Stimulated activated CD4-positive, alpha-beta T cell treated with anti-CD3 and anti-CD28 coated beads, Interleukin-15, amount 100 ng/mL, for 48 hours (primary cell): ENCODE measurements at places on chromosomes 7 and 10.

DNA sequence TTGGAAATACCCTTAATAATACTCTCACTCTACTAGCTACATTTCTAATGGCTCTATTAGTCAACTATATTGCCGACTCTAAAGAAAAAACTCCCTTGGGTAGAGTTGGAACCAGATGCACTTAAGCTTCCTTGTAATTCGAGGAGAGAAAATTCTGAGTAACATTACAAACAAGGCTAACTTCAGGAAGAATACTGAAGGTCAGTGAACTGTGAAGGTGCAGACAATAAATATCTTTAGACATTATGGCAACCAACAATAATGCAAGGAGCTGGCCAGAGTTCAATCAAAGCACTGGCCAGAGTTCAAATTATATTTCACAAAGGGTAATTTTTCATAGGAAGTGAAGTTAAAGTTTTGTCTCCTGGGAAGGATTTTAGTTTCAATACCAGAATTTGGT, 40.7 kb upstream of the MRLN start:
- DNase-seq = no peak

GRCh38 chr10:120005207-120006201, 113.0 kb downstream of the SEC23IP start:
- no peak for DNase-seq

GRCh38 chr7:412313-412710, 107.3 kb downstream of the PDGFA start:
- DNase-seq = no peak

DNA sequence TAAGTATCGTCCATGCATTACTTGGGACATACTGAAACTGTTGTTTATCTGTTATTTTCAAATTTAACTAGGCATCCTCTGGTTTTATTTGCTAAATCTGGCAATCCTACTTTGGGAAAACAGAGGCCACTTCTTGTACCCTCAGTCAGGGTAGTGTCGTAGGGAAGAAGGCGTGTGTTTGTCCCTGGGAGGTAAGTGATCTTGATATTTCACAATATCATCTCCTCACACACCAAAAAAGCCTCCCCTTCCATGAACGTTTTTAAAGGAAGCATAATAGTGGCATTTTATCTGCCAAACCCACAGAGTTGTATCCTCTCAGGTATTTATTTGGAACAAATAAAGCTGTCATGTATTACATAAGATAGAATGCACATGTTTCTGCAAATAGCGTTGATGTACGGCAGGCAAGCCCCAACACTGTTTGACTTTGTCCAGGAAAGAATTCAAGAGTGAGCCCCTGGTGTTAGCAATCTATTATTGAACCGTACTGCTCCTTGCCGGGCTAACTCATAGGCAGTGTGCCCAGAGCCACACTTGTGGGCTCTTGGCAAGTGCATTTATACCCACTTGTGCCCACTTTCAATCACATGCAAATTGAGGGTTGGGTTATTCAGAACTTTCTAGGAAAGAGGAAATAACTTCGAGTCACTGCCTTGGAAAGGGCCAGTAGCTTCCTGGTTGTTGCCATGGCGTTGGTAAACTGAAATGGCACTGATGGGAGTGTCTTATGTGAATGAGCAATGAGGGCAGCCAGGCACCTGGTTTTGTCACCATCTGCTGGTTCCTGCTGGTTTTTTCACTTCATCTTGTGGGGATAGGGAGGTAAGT, 266.0 kb downstream of the USP6NL start:
- no peak for DNase-seq

- no peak for DNase-seq
Measured at GRCh38 chr10:114682532-114682931, 24.5 kb upstream of the ABLIM1 start.

- DNase-seq = no peak
Measured at GRCh38 chr7:70353330-70353945, 755.2 kb downstream of the AUTS2 start.

- DNase-seq = no peak
Measured at GRCh38 chr7:108805808-108806397, 236.2 kb downstream of the DNAJB9 start.

- no peak for DNase-seq
Measured at GRCh38 chr10:6704896-6705295, 124.8 kb upstream of the PRKCQ start.
